Motor neuron (in vitro differentiated cells): ENCODE measurements at places on chromosomes 6 and 20. TPM values are rescaled to one million over a fixed set of nuclear protein-coding genes. Genes with fewer than 3 reads are reported as not detected.

DNA sequence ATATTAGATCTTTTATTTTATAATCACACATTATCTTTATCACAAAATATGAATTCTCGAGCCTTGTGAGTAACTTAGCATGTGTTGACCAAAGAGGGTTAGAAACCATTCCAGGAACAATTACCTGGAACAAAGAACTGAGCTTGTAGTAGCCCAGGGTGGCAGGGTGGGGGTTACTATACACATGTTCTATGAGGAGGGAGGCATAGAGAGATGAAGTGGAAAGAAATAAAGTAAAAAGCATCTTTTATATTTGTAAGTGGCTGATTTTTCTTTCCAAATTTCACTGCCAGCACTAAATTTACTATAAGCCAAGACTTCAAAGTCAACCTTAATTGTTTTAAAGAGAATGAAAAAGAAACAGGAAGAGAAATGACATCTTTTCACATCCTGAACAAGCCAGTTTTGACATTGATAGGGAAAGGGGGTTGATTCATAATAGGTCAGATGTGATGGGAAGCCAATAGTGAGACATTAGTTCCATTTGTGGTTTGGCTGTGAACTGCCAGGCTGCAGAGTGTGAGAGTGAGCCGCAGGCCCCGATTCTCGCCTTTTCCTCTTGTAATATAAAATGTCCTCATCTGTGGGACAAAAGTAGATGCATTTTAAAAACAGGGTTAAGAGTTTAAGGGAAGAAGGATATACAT lies 52.7 kb upstream of the MYB start:
- no peak for ATAC-seq

DNA sequence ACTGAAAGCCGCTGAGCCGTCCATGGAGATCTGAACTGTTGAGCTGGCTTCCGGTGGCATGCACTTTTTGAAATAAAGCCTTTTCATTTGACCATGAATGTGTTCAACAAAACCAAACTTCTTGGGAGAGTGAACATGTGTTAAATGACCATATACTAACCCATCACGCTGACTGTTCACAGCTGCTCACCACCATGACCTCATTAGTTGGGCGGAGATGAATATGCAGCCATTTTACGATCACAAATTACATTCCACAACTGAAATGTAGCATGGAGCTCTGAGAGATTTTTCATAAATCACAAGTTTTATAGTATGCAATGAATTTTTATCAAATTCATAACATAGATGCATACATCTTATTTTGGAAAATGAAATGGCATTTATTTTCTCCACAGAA lies 4.2 kb downstream of the RAMACL start:
- ATAC-seq: no peak

- ATAC-seq: peak; percentile 58
Measured at GRCh38 chr6:98280492-98280891, 553.9 kb upstream of the POU3F2 start.

Gene COL20A1
- 1.6 and 2.4 TPM in 2 replicates for total RNA-seq

Gene SEL1L2
- total RNA-seq: not detected in 2 replicates
